ENCODE measurements at places on chromosomes 4 and X. TPM values are rescaled to one million over a fixed set of nuclear protein-coding genes. Genes with fewer than 3 reads are reported as not detected.

The RPS6KA6 gene
- total RNA-seq: 0.27 TPM

The DKK2 gene
- not detected for total RNA-seq

The PDE6B gene
- 13.3 TPM for total RNA-seq

The NAT8L gene
- 3.5 TPM for total RNA-seq

The BEX1 gene
- total RNA-seq: not detected

The IL15 gene
- total RNA-seq: 0.59 TPM

The TMEM131L gene
- 29.7 TPM for total RNA-seq

The TENM3 gene
- 0.05 TPM for total RNA-seq

The AMER1 gene
- total RNA-seq: 5.4 TPM

The FAM90A26 gene
- not detected for total RNA-seq

The PRR32 gene
- total RNA-seq: not detected

The SORCS2 gene
- 0.05 TPM for total RNA-seq

The HTN3 gene
- not detected for total RNA-seq

The MMRN1 gene
- total RNA-seq: not detected

The FAM133A gene
- not detected for total RNA-seq

The HERC6 gene
- 3.7 TPM for total RNA-seq

The SLC25A43 gene
- total RNA-seq: 13.4 TPM

The GPRASP3 gene
- total RNA-seq: 1.4 TPM

The WDR1 gene
- total RNA-seq: 398 TPM

The PLK4 gene
- 47.4 TPM for total RNA-seq

The DYNLT3 gene
- total RNA-seq: 17.6 TPM

The BTK gene
- total RNA-seq: 0.25 TPM

The ADAMTS3 gene
- not detected for total RNA-seq

The TSPAN5 gene
- 21.1 TPM for total RNA-seq

The SPATA18 gene
- total RNA-seq: not detected

The KLHL13 gene
- 0.05 TPM for total RNA-seq

The TLL1 gene
- not detected for total RNA-seq

The PNMA6A gene
- total RNA-seq: 0.87 TPM

The PAGE1 gene
- not detected for total RNA-seq

The CNGA2 gene
- total RNA-seq: not detected

All from activated T-helper 2 cell treated with anti-CD3 and anti-CD28 coated beads, Interferon-gamma antibody, Interleukin-2, Interleukin-4, amounts not matched to agents 10 μg/mL and 5 μg/mL and 100 μg/mL, durations not matched to agents 14 hours and 24 hours and 36 hours (primary cell).